ENCODE measurements at places on chromosomes 7 and 10.

- no peak for DNase-seq
These were observed 66.1 kb downstream of the STEAP1B start for GRCh38 chr7:22433710-22434460.

- no peak for DNase-seq
These were observed 366.0 kb upstream of the SHH start for GRCh38 chr7:156178214-156178613.

DNA sequence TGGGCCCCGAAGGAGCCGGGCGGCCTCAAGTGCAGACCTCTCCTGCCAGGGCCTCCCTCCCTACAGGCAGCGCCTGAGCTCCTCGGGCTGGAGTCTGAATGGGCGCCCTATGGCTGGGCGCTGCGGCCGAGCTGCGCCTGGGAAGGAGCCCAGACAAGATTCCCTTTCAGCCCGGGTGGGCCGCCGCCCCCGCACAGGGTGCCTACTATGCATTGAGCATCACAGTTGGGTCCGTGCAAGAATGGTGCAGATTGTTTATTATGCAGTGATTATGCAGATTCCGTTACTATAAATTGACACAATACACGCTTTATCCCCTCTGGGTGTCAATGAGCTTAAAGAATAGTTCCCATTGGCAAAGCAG is 77.2 kb upstream of the PDGFA start:
- no peak for DNase-seq

DNA sequence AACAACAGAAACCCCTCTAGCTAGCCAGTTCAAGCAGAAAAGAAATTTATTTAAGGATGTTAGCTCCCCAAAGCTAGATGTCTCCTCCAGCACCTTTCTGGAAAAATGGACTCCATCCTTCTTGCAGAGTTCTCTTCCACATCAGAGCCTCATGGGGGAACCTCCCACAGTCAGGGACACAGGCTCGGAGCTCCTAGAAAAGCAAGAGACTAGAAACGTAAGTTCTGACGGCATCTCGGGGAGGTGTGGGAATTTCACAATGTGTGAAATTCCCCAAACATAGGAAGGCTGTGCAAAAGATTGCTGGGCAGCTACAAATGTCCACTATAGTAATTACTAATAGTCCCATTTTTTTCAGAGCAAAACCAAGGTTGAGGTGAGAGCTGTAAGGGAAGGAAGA is 184.8 kb downstream of the EVX1 start:
- no peak for DNase-seq

DNA sequence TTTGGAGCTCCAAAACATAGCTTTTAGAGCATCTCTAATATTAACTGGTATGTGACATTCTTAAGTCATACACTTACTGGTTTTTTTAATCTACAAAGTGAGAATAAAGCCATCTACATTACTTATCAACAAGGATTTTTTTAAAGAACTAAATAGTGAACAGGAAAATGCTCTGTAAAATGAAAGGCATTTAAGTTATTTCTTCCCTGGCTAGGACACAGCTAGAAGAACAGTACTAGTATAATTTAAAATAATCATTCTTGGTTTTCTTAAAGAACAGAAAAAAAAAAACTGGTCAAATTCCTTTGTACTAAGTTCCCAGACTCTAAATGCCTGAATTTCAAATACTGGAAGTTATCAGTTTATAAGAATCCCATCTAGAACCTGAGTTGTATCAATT is 139.5 kb downstream of the SRPK2 start:
- no peak for DNase-seq

GRCh38 chr7:143181349-143181748 is 1.9 kb upstream of the TAS2R39 start:
- no peak for DNase-seq

DNA sequence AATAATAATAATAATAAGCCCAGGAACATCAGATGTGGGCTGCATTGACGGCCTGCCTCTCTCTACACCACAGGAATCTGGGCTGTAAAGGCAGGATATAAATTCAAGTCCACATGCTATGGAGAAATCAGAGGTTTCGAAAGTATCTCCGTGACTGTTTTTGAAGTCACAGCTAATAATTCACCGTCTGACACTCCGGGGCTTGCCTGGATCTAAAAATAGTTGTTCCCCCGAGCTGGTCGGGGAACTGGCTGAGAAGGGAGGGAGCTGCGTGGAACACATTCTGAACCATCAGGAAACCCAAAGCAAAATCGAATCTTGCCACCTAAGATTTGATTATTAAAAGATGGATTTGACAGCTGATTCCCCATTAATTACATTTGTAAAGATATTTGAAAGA is 35.4 kb downstream of the KLF6 start:
- no peak for DNase-seq

DNA sequence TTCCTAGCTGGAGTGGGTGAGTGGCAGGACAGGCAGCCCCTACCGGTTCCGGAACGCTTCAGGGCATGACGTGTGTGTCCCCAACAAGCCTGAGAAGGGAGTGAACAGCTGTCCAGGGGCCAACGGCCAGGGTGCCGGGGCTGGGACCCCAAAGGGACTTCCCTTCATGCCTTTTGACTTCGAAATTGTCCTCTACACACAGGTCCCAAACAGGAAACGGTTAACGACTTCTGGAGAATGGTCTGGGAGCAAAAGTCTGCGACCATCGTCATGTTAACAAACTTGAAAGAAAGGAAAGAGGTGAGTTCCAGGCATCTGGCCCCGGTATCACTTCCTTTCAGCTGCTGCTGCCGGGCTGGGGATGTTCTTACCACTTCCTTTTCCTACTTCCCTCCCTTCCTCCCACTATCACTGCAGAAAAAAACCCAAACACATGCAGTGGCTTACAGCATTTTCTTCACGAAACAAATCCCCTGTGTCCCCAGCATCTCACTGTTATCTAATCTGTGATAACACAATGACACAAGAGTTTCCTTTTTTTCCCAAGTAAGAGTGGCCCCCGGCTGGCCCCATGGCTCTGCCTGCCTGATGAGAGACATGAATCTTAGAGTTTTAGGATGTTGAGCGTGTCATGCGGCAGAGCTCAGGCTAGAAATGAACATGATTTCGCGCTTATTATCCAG is 63.2 kb downstream of the MKI67 start:
- DNase-seq = no peak

GRCh38 chr10:5731559-5731958 is 46.9 kb downstream of the TASOR2 start:
- DNase-seq = no peak

DNA sequence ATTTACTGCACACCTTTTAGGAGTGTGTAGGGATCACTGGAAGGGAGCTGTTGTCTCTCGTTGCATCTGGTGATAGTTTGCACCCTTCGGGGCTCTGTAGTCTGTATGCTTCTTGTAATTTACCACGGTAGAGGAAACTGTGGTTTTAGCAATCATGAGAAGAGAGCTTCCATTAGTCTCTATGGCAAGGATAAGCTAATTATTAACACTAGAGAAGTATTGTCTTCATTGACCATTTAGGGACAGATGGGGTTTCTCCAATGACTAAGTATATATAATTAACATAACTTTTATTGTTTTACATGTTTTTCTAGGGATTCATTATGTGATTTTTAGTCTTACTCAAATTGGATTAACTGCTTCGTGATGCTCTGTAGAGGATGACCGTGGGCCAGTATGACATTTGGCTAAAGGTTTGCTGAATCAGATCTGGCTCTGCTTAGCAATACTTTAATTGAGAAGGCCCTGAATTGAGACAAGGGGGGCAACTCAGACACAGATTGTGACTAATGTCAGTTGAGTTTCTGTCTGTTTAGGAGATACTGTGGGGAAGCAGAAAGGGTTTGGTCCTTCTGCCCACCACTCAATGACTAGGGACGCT is 8.7 kb downstream of the SLC18A2 start:
- no peak for DNase-seq

DNA sequence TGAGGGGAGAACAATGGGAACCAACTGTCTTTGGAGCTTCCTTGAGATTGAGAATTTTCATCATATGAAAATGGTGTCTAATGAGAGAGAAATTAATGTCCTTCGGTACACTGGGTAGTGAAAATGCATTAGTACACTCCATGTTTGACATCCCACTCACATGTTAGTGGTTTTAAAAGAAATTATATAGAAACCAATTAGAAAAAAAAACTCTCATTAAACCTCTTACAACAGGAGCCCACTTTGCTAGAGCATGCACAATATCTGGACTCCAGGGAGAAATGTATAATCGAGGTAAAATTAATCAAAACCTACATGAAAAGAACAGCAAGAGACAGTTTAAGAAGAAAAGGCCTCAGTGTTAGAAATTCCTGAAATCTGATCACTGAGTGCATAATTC is 79.2 kb upstream of the KCNIP2 start:
- DNase-seq = no peak

GRCh38 chr10:107814865-107815487 is 650.5 kb upstream of the SORCS1 start:
- no peak for DNase-seq

DNA sequence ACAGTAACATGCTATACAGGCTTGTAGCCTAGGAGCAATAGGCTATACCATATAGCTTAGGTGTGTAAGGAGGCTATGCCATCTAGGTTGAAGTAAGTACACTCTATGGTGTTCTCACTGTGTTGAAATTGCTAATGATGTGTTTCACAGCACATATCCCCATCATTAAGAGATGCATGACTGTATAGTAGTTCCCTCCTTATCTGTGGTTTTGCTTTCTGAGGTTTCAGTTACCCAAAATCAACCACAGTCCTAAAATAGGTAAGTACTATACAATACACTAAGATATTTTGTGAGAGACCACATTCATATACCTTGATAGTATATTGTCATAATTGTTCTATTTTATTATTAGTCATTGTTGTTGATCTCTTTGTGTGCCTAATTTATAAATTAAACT is 12.7 kb downstream of the FZD1 start:
- no peak for DNase-seq

DNA sequence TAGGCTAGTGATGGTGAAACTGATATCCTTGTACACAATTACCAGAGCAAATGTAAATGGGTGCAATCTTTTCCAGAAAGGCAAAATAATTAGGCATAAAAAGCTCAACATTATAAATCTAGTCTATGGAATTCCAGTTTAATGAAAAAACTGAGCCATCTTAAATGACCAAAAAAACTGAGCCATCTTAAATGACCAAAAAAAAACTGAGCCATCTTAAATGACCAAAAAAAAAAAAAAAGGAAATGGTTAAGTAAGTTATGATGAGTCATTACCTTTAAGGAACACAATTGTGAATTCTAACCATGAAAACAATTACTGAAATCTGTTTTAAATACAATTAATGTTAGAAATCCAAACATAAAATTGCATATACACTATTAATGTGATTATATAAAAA is 25.3 kb downstream of the USP6NL start:
- no peak for DNase-seq

DNA sequence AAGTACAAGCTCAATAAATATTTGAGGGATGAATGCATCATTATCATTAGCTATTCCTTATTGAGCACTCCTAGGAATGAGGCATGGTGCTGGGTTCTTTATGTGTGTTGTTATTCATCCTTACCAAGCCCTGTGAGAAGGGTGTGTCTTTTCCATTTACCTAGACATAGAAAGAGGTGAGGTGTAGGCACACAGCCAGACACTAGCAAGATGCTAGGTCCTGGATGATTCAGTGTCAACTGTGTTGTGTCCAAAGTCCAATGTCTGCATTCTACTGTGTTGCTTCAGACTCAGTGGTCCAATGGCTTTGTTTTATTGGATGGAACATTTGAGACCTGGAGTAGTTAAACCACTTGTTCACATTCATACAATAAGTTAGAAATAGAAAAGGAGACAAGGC is 605.5 kb downstream of the LRMDA start:
- no peak for DNase-seq

DNA sequence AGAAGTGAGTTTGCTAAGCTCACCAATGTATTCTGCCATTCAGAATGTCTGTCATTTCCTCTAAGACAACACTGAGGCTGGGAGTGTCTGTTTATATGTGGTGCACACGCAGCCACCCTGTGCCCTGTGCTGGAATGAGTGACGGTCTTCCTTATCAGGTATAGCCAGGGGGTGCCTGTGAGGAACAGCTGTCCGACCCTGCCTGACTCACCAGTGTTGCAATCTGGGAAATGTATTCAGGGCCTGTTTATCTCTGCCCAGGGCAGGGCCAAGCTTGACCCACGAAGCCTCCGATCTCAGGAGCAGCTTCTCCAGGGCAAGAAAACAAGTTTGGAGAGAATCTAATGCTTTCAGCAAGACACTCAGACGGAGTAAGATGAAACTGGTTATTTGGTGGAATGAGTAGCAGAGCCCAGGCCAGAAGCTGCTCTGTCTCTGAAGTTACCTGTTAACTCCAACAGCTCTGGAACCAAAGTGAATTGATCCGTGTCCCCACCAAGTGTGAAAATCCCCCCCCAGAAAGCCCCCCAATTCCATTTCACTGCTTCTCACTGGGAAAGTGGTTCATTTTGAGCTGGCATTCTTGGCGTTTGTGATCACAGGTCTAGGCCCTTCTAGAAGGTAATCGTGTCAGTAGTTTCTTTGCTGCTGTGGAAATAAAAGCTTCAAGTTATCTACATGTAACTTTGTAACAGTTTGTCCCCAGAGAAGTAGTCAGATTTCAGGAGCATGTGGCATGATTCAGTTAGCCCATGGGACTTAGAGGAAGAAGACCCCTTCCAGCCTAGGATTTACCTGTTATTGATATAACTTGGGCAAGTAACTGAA is 6.1 kb upstream of the UBE2H start:
- DNase-seq = peak; percentile 82

- DNase-seq = no peak
These were observed 23.7 kb downstream of the RTKN2 start for GRCh38 chr10:62244785-62245467.

DNA sequence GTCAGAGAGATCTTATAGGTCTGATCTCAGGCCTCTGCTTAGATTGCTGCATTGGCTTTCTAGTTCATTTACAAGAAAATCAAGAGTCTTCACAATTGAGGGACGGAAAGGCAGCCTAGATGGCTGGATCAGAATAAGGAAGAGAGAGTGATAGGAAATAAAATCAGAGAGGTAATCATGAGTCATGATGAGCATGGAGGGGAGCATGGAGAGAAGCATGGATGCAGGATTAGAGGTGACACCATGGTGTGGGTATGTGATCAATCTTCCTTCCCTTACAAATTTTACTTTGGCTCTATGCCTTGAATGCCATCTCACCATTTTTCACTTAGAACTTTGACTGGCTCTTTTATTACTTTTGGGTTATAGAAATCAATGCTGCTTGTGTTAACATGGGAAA is 1.4 kb downstream of the BCCIP start:
- DNase-seq = no peak

- no peak for DNase-seq
These were observed 292.1 kb downstream of the THSD7A start for GRCh38 chr7:11539853-11540252.

DNA sequence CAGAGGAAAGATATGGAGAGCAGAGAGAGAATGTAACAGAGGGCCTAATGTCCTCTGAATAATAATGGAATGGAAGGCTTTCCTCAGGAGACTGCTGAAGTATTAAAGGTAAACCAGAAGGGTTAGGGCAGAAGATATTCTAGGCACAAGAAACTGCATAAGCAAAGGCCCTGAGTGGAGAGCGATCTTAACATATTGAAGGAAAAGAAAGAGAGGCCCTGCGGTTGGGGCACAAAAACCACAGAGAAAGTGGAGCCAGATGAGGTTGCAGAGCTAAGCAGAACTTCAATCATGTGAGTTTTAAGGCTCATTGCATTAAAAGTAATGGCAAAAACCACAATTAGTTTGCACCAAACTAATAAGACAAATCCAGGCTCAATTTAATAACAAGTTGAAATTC is 115.8 kb upstream of the VSTM2A start:
- no peak for DNase-seq
